ENCODE measurements at places on chromosomes 2 and 18.

DNA sequence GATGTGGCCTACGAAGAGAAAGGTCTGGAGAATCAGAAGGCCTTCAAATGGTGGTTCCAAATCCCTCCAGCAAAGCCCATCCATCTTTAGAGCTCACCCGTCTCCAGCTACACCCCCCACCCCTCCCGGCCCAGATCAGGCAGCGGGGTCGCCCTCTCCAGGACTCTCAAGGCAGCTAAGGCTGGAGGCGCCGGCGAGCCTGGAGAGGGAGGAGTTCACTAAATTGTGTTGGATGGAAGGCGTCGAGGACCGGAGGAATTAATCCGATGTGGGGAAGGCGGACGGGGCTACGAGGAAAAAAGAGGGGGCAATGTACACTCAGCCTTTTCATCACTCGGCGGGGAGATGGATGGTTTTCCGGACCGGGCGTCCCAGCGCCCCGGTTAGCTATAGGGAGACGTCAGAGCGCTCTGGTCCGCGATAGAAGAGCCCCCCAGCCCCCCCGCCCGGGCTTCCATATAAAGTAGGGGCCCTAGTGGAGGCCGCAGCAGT lies at the start of gene GRP:
Gene GRP, plus strand, starts transcription at position 487 of the 492 bp plus-strand sequence. CDS start 108 bp downstream, outside the sequence.
- DNase-seq: no peak

GRCh38 chr2:128996078-128996477 lies 677.4 kb upstream of the HS6ST1 start:
- no peak for DNase-seq

- DNase-seq: no peak
These were observed 116.4 kb downstream of the INO80D start for GRCh38 chr2:205969584-205969983.

GRCh38 chr2:159573846-159574606 lies 42.3 kb downstream of the BAZ2B start:
- DNase-seq: no peak

DNA sequence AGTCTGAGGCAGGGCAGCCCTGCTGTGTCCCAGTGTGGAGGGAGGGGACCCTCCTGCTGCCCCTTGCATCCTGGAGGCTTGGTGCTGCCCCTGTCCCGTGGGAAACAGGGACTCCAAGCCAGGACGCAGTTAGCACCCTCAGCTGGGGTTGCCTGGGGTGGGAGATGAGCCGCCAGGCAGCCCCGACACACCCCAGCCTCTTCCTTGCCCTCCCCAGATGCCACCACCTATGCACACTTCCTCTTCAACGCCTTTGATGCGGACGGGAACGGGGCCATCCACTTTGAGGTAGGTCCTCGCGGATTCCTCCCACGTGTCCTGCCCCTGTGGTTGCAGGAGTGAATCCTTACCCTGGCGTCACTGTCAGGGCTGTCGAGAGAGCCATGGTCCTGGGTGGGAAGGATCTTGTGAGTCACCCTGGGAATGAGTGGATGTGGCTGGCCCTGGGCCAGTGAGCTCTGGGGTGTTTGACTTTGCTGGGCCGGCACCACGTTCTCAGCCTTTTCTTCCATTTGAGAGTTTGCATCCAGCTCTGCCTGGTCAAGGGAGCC lies 27.5 kb upstream of the FAHD2A start:
- no peak for DNase-seq

DNA sequence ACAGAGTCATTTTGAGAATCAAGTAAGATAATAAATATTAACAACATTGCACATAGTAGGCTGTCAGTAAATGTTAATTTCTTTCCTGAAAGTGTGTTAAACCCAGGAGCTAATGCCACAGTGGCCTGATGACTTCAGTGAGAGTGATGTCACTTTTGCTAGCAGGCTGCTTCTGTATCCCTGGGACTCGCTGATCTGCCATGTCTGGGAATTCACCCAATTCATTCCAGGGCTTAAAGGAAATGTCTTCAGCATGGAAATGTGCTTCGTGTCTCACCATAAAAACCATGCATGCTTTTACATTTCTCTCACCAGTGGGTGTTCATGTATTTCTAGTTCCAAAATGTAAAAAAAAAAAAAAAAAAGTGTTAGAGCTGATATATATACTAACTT lies 56.8 kb upstream of the MAPRE3 start:
- DNase-seq: no peak

GRCh38 chr2:21331625-21332370 lies 208.0 kb downstream of the TDRD15 start:
- DNase-seq: no peak

DNA sequence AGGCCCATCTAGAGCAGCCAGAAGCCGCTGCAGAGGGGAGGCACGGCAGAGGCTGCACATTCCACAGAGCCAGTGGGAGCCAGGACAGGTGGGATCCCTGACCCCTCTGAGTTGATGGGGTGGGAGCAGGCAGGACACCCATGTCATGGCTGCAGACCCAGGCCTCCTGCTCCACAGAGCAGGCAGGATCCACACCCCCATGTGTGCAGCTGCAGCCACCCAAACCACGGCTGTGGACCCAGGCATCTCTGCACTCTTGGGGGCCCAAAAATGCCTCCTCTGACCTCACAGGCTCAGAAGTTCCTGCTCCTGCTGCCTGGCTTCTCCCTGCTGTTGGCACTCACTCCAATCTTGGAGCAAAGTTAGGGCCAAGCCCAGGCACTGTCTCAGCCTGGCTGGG lies 112.3 kb upstream of the TMEM18 start:
- no peak for DNase-seq

DNA sequence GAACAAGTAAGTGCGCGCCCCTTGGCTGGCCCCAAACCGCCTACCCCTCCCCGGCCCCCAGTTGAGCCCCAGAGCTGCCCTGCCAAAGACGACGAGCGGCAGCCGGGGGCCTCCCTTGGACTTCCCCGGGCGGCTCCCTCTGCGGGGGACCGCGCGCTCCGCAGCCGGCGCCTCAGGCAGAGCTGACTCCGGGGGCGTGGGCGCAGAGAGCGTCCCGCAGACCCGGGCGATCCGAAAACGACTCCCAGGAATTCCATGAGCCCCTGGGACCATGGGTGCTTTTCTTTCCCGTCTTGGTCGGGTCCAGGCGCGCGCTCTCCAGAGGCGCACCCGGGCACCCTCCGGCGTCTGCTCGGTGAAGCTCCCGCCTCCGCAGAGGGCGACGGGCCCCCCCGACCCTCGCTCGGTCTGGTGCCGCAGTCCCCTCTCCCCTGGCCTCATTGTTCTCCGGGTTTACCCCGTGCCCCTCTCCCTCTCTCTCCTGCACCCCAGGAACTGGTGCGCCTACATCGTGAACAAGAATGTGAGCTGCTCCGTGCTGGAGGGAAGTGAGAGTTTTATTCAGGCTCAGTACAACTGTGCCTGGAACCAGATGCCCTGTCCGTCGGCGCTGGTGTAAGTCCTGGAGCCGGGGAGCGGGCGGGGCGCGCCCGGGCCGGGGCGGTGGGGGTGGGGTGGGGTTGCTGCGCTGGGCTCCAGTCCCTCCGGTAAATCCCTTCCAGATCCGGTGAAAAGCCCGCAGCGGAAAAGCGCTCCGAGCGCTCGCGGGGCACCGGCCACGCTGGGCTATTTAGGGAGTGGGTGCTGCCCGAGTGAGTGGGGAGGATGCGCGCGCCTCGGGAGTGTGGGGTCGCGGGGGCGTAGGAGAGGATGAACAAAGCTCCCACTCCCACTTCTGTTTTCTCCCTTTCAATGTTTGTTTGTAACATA lies 776 bp downstream of the EMILIN2 start:
- no peak for DNase-seq

DNA sequence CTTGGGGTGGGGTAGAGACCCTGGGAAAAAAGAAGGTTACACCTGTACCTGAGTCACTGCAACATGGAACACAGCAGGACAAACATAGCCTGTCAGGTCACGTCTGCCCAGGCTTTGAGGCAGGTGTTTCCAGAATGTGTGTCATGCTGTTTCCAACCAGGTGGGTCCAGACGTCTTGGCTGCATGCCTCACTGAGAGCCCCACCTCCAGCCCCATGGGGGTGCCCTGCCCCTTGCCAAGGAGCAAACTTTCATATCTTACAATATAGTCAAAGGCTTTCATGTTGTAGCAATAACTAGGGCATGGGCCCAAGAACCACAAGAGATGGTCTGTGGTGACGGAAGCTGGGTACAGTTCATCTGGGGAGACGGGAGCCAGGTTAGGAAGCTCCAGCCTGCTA lies 499.7 kb downstream of the BCL11A start:
- DNase-seq: no peak

- no peak for DNase-seq
These were observed 266.6 kb downstream of the ACTR3 start for GRCh38 chr2:114156366-114157056.
